Head of caudate nucleus (tissue), 42 donors: ENCODE measurements at places on chromosomes 16 and 17.
A peak's percentile ranks its signal among the peaks of the same experiment; 100 is the strongest.

- DNase-seq: no peak
These were observed 50.0 kb downstream of the SHISA9 start for GRCh38 chr16:12951392-12951791.

DNA sequence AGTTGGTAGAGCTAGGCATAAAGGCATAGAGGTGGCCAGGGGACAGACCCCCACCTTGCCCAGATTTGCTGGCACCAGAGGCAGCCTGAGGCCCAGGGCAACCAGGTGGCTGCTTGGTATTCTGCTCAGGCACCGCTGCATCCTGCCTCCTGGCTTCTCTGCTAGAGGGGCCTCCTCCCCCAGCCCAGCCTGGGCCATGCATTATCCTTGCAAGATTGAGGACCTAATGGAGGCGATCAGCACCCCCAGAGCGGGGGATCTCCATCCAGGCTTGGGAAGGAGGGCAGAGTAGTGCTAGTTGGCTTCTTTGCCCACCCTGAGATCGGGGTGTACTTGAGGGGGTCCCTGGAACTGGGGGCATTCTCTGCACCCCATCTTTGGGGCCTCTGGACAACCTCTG lies 23.8 kb downstream of the CDK5RAP3 start:
- DNase-seq: no peak

DNA sequence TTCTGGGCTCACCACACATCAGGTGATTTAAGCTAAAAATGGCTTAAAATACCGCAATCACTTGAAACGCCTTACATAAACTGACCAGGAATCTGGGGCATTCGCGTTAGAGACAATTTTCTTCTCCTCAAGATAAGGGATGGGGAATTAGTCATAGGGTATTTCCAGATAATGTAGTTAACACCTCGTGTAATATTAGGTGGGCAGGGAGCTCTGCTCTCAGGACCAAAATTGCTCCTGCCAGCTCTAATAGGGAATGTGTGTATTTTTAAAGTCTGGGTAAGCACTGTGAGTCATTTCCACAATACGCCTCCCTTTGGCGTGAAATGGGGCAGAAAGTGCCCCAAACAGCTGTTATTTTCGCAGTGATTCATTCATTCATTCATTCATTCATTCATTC lies 408.6 kb downstream of the MAF start:
- no peak for DNase-seq

- DNase-seq: no peak
These were observed 128.8 kb downstream of the FOXL1 start for GRCh38 chr16:86707171-86707570.

GRCh38 chr17:63675231-63675606 lies 24.7 kb downstream of the LIMD2 start:
- DNase-seq: no peak

GRCh38 chr17:57947369-57947768 lies 7.8 kb downstream of the CUEDC1 start:
- no peak for DNase-seq

DNA sequence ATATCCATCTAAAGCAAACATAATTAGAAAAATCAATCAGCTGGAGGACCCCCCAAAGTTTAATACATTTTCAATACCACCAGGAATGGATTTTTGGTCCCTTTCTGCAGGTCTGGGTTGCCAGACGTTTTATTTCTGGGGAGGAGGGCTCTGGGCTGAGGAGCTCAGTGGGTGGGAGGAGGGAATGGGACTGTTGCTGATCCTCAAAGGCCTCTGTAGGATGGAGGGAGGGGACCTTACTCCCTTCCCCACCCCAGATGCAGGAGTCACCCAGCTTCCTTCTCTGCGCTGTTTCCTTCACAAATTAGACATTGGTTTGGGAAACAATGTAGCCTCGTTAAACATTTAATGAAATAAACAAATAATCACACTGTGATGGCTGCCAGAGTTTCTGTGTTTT lies 6.6 kb downstream of the RND2 start:
- DNase-seq: no peak

DNA sequence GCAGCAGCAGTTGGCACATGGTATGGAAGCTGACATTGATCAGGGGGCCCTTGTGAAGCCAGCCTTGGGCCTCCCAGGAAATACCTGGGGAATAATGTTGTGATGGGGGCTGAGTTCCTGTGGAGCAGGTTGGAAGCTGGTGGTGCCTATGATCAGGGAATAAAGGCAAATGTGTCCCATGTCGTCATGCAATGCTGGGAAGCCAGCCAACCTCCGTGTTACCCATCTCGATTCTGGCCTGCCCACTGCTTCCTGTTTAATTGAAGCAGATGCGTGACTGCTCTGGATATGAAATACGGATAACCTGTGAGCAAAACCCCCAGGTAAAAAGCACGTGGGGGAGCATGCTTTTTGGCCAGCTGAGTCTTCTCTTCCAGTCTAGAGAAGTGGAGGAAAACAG lies 580.4 kb upstream of the HSBP1 start:
- no peak for DNase-seq

GRCh38 chr17:17231621-17232302 lies 5.2 kb downstream of the FLCN start:
- DNase-seq: no peak

GRCh38 chr16:85829171-85829719 lies 29.8 kb downstream of the COX4I1 start:
- no peak for DNase-seq

- DNase-seq: peak; percentile 28
These were observed 162.5 kb downstream of the MAF start for GRCh38 chr16:79437764-79438751.

DNA sequence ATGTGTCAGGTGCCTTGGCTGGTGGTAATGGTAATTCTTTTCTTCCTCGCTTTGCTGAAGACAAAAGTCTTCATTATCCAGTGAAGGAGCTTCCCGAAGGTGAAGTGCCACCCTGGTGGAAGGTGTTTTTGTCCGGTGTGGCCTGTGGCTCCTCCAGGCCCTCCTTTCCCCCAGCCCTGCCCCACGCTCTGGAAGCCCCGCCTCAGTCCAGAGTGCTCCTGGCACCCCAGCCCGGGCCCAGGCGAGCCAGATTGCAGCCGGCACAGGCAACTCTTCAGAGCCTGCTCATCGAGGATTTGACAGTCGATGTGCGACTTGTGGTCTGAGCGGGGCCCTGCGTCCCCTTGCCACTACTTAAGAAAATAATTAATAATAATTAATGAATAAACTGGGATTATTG lies 93.7 kb downstream of the MGAT5B start:
- no peak for DNase-seq

DNA sequence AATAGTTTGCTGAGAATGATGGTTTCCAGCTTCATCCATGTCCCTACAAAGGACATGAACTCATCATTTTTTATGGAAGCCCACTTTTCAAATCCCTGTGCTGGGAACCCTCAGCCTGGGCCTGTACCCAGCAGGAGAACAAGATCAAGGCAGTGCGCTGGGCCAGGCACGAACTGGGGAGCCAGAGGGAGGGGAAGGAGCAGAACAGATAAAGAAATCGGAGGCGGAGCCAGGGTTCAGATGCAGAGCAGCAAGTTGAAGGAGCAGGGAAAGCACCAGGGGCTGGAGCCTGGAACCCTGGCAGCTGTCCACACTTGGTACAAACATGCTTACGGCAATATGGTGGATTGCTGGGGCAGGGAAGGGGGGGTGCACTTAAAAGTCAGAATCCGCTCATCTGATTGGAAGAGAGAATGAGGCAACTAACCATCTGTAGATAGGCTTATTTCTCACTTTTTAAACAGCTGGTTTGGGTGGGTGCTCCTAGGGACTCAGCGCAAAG lies 107.5 kb downstream of the NOG start:
- DNase-seq: no peak

- no peak for DNase-seq
These were observed 65.2 kb downstream of the ABCC1 start for GRCh38 chr16:16014329-16015224.

DNA sequence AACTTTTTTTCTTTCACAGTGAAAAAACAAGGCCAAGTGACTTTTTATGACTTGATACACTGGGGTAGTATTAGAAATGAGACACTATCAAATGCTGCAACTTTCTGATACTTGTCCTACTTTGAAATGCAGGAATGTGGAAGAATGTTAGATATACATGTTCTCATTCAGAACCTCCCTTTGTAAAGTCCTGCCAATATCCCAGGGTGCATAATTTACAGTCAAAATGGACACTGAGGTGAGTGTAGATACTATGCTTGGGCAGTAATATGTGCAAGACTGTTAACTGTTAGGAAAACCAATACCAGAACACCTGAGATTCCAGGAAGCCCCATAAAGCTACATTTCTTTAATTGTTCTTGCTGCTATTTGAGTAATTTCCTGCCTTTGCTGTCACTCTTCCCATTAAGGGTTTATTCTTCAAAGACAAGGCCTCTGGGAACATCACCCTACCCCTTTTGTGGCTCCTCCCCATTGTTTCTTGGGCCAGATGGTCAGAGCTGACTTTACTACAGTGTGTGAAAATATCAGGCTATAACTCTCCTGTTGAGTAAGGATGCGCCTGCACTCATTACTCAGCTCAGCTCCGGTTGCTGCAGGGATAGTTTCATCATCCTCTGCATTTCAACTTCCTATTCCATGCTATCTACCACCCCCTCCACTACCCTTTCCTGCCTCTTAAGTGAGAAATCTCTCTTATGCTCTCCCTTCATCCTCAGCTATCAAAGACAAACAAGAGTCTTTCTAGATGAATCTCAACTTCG lies 48.7 kb downstream of the TMEM100 start:
- DNase-seq: no peak

DNA sequence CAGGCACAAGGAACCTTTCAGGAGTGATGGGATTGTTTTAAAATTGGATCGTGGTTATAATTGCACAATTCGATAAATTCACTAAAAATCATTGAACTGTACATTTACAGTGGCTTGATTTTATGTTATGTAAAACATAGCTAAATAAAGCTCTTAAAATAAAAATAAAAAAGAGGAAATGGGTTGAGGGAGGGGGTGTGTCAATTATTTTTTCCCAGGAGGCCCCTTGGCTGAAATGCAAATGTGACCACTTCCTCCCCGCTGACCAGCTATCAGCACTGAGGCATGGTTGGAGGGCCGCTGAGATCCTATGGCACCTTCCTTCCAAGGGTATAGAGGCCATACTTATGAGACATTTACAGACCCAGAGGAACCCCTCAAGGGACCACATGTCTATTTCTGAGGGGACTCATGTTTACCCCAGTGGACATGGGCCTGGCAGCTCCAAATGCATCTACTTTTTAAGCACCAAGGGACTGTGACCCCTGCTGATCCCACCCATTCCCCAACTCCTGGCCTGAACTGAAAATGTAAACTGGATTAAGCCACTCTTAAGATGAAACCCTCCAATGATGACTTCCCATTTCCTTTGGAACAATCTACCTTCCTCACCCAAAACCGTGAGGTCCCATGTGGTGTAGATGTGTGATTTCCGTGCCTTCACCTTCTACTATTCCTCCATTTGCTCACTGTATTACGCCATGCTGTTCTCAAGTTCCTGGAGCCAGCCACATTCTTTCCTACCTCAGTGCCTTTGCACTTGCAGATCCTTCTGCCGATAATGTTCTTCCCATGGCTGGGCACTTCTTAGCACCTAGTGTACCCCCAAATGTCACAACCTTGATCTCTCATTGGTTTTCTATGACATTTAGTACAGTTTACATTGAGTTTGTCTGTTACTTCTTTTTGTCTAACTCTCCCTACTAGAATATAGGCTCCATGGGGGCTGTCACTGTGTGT lies 2.8 kb upstream of the IL21R start:
- DNase-seq: no peak

DNA sequence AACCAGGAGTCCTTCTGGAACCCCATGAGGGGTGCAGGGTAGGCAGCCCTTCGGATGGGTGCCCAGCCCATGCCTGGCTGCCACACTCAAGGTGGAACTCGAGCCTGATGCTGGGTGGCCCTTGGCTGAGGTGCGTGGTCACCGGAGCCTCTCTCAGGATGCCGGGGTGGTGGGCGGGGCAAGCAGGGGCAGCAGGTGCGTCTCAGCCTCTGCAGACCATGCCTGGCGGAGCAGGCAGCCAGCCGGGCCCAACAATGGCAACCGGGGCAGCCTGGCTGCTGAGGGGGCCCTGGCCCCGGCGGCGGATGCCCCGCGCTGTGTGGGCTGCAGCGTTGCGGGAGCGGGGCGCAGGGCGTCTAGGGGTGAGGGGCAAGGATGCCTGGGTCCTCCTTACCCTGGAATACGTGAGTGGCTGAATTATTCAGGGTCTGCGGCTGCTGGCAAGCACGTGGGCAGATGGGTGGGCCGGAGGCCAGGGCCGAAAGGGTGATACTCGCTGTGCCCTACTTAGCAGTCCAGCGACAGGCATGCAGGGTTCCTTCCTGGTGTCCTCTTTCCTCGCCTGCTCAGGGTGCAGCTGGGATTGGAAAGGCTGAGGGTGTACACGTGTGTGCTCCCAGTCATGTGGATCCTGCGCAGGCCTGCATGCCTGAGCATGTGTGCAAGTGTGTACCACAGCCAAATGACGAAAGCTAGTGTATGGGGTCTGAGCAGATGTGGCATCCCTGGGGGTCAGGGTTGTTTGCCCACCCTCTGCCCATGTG lies 14.6 kb downstream of the MYO15A start:
- DNase-seq: no peak

DNA sequence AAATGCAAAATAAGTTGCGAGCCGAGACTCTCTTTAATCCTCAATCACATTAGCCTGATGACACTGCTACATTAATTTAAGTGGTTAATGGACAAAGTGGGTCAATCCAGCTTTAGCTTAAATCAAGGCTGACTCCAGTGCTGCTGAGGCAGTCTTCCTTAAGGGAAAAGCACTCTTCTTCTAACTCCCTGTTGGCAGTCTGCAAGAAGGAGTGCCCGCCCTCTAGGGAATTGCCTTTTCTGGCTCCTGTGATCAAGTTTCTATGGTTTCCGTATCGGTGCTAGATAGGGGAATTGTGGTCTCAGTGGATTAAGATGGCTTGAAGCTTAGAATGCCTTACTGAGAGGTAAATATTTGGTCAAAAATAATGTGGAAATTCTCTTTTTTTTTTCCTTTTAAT lies 41.0 kb downstream of the HS3ST3B1 start:
- no peak for DNase-seq

GRCh38 chr17:44400226-44400847 lies 10.9 kb upstream of the ITGA2B start:
- DNase-seq: no peak

- DNase-seq: no peak
These were observed 117.5 kb downstream of the ZFHX3 start for GRCh38 chr16:72930396-72930795.

DNA sequence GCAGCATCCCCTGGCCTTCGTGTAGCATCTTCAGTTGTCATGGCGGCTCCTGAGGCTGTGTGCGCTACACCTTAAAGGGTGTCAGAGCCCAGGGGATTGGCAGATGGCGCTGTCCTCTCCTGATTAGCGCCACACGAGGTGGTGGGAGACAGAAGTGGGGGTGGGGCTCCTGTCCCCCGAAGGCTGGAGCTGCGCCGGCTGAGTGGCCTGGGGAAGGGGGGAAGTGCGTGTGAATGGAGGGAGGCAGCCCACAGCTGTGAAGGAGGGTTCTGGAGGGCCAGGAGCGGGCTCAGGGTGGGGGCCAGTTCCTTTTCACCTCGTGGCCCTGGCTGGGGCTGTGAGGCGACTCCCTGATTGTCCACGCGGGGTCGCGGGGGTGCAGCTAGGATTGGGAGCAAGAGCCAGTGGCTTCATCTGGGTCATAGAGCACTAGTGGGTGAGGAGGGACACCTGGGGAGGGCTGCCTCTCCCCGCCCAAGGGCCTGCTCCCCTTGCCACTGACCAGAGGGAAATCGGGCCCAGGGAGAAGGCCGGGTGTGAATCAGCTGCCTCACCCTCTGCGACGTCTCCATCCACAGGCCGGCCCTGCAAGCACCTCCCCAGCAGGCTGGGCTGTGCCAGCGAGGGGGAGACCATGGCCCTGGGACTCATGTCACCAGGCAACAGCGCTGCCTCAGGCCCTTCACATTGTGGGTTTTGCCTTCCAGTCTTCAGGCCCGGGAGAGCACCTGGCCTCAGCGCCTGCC lies 14.1 kb downstream of the BAHCC1 start:
- DNase-seq: no peak

GRCh38 chr17:8799570-8800212 lies 526 bp upstream of the MFSD6L start:
- DNase-seq: no peak
